ENCODE measurements at places on chromosomes 3 and 15.

GRCh38 chr3:11260460-11260859 is 11.7 kb upstream of the ATG7 start:
- DNase-seq = no peak

- peak; percentile 26 for DNase-seq
Observed at GRCh38 chr15:38002883-38003477, 68.5 kb downstream of the TMCO5A start.

DNA sequence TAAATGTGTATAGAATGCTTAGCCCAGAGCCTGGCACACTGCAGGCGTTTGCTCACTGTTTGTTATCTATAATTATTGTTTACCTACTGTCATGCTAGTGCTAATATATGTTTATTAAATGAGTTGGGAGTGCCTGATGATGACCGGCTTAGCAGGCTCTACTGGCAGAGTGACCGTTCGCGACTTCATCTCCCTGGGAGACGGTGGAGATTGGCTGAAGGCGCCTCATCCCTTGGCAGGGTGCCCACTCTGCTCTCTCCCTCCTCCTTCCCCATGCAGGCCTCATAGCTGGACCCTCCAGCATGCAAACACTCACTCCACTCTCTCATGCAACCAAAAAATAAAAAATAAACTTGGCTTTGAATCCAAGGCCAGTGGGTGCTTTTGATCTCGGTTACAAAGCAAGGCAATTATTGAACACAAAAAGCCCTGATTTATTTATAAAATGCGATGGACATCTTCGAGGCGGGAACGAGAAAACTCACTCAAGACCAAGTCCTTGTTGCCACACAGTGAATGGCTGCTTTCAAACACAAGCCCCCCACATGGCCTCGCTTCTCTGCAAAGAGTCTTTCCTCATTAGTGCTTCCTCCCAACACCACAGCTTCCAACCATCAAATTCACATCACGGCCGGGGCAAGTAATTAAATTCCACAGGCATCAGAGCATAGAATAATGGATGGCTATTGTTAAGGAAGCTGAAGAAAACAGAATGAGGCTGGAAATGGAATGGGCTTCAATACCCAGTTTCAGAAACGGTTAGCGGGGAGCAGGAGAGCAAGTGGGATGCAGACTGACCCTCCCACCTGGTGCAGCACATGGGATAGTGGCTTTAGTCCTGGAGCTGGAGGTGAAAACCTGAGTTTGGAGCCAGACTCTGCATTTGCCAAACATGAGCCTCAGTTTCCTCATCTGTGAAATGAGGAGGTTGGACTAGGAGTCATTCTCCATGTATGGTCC is 135.7 kb upstream of the RAD18 start:
- DNase-seq = no peak

DNA sequence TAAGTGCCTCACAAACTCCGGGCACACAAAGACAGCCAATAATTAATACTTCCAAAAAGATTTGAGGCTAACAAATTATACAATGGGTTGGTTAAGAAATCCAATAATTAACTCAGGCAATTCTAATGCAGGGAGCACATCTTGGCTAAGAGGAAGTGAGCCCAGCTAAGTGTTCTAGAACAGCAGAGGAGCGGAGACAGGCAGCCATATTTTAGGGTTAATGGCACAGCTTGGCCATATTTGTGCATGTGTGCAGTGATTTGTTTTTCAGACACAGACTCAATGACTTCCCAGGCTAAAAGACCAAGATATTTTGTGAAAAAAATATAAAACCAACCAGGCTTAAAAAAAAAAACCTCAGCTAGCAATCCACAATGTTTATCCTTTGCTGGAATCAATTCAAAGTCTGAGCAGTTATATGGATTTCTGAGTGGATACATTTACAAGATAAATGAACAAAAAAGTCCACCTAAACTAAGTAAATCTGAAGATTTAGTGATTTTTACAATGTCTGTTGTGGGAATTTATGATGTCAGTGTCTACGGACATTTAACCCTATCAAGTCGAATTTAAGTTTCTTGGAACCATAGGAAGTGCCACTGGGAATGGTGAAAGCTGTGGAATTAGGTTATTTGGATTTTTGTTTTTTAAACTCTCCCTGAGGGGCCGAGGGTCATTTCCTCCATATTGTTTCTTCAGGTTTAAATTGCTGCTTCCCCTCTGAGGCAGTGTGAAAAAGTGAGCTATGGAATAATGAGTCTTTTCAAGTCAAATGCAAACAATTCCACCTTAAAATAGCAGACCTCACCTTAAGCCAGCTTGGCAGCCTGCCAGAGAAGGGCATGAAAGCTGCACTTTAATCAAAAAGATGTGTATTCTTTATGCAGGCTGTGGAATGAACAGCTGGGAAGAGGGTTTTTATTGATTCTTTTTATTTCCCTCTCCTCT is 413.7 kb upstream of the TBL1XR1 start:
- DNase-seq = no peak

- DNase-seq = no peak
Observed at GRCh38 chr3:89434621-89435380, 327.4 kb downstream of the EPHA3 start.

- no peak for DNase-seq
Observed at GRCh38 chr3:55180161-55180560, 252.3 kb upstream of the LRTM1 start.

DNA sequence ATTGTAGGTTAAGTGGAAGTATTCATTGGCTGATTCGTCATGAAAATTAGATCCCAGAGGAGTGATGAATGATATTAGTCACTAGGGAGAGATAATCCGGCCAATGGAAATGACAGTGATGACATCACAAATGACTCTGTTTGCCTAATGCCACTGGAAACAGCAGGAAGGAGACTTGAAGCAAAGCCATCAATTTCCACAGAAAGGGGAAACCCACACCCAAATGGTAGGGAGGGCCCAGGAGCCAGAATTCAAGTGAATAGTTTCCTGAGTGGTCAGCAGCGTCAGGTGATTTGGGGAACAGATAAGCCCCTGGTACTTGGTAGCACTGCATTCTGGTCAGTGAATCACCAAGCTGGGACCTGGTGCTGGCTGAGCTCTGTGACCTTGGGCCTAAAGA is 3.3 kb upstream of the ADAMTS9 start:
- DNase-seq = no peak

DNA sequence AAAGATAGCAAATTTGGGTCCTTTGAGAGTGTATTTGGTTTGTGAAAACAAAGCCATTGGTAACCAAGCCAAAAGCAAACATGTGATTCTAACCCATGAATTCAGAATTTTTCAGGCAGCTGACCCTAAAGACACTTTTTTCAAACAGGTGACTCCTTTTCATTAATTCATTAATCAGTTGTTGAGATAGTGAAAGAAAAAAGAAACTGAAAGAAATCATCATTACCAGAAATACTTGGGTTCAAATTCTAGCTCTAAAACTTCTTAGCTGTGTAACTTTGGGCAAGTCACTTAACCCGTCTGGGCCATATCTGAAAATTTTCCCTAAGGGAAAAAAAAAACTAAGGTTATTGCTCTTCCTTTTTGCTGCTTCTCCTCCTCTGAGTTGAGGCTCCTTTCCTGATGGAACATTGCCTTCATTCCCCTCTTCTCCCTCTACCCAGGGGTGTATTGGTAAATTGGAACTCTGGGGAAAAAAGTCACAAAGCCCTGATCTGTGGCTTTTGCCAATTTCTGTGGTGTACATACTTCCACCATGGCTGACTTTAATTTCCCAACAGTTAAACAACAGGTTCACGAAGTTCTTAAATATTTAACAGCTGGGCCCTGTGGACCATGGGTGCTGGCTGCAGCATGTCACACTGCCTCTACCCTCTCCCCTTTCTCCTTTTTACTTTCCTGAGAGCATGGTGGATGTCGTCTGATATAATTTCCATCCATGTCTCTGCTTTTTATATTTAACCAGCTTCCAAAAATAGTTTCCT is 120.3 kb downstream of the ASB7 start:
- no peak for DNase-seq

DNA sequence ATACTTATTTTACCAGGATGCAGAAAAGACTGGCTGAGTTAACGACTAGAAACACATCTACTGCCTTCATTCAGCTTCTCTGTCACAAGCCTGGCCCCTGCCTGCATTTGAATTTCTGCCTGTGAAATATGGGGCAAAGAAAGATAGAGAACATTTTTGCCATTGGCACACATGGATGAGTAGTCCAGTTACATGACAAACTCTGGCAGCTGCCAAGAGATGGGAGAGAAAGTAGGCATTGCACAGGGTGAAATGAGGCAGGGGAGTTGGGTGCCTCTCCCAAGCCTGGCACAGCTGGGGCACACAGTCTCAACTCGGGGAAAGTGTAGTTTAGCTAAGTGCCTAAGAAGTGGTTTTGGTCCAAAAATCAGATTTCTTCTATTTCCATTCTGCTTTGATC is 24.0 kb downstream of the ANXA2 start:
- no peak for DNase-seq

DNA sequence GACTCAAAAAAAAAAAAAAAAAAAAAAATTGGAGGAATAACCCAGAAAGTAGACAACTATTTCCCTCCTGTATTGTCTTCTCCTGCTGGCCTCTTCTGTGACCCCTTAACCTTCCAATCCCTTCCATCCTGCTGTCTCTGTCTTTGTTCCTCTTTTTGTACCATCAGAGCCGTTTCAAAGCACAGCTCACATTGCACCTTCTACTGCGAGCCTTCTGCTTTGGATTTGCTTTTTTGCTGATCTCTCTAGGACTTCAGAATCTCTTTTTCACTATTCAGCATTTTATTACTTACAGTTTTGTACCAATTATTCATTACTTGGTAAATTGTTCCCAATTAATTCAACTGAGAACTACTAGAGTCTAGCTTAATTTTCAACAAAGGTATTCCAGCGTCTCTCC is 284.0 kb upstream of the TBL1XR1 start:
- no peak for DNase-seq

DNA sequence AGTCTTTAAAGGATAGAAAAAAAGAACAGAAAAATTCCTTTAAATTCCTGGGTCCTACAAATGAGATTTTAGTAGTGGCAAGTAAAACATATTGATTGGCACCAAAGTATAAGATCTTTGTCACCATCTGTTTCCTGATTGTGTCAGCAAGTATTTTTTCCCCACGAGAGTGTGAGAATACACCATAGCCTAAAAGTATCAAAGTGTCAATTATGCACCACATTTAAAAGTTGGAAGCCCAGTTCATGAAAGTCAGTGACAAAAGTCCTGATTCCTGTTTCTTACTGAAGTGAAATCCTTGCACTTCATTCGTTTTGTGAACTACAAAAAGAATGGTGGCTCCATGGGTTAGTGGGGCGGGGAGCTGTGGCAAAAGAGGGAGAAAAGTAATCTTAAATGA is 83.8 kb upstream of the DPH6 start:
- DNase-seq = no peak

DNA sequence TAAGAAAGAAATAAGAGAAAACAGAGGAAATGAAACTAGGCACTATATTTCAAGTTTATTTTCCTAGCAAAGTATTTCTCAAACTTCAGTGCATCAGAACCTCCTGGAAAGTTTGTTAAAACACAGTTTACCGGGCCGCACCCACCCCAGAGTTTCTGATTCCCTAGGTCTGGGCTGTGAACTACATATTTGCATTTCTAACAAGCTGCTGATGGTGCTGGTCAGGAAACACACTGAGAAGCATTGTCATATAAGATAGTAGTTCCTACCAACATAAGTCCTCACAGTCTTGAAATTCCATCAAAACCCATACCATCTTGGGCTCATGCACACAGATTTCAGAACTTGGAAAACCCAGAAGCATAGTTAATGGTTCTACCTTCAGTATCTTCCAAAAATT is 8.3 kb downstream of the SLC9A9 start:
- DNase-seq = no peak

GRCh38 chr15:51589881-51590568 is 32.5 kb downstream of the DMXL2 start:
- DNase-seq = no peak

DNA sequence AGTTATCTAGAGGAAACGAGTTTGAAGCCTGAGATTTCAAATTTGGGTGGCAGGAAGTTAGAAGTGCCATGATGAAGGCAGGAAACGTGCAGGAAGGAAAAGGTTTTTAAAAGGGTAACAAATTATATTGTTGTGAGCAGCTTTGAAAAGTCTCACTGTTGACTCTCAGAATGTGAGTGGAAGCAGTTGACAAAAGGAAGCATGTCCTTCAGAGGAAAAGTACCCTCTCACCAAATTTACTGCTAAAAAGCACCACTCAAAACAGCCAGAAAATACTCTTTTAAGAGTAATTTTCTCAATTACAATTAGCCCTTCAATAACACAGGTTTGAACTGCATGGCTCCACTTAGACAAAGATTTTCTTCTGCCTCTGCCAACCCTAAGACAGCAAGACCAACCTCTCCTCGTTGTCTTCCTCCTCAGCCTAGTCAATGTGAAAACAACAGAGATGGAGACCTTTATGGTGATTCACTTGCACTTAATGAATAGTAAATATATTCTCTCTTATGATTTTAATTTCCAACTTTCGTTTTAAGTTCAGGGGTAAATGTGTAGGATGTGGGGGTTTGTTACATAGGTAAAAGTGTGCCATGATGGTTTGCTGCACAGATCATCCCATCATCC is 117.1 kb upstream of the LIPC start:
- DNase-seq = no peak

DNA sequence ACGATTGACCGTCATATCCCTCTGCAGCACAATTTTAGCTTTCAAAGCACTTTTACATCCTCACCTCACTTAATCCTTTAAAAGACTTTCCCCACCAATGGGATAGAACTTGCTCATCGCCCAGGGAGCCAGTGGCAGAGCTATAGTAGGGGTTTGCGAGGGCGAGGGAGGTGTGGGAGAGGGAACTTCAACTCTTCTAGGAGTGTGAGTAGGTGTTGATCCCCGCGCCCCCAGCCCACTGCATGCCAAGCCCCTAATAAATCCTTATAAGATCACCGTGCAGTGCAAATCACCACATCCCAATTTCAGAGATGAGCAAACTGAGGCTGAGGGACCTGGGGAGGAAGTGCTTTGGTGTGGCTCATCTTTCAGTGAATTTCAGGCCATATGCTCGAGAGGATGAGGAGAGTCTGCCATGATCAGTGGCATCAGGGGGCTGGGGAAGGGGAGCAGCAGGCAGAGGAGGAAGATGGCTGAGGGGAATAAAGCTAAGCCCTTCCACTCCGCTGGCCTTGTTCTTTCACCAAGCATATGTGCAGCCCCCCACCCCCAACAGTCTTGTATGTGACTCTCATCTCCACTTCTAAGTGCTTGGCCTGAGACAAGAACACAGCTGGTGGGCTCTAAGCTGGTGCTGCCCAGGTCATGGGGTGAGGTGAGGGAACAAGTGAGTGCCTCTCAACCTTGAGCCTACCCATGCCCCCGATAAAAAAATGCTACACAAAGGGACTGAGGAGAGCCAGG is 5.1 kb downstream of the INSYN1 start:
- no peak for DNase-seq

DNA sequence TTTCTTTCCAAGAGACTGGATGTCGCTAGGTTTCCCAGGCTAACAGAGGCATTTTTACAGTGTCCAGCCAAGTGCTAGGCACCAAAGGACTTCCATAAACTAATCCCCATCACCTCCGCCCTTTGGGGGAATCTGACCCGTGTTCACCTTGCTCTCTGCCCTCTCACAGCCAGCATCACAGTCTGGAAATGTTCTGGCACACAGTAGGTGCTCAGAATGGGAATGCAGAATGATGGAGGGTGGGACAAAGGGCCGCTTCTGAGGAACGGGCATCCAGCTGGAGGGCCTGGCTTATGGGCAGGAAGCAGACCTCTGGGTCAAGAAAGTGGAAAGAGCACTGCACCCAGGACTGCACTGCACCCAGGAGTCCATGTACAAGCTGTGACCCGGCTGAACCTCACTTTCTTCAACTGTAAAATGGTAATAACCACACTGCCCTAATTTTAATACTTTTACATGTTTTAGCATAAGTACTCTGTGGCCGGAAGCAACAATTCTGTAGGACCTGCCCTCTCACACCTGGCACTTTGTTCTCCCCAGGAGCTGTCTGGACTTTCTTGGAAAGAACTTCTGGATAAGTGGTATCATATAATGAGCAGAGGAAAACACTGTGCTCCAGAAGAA is 901 bp upstream of the NMB start:
- no peak for DNase-seq

All from neuronal stem cell (in vitro differentiated cells).